ENCODE measurements at places on chromosomes 1 and 21.
A peak's percentile ranks its signal among the peaks of the same experiment; 100 is the strongest.

DNA sequence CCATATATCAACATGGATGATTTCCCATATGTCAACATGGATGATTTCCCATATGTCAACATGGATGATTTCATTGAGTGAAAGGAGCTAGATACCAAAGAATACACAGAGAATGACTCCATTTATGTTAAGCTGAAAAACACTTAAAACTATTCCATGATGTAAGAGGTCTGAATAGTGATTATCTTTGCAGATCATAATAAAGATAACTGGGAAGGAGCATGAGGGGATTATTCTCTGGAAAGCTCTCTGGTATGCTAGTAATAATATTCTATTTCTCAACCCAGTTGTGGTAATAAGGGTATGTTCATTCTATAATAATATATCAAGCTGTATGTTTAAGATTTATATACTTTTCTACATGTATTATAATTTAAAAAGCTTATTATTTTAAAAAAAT, 14.1 kb downstream of the SYNJ1 start:
- no peak for DNase-seq

- no peak for DNase-seq
Observed at GRCh38 chr1:35220976-35221375, 28.0 kb upstream of the SFPQ start.

- no peak for DNase-seq
Observed at GRCh38 chr1:69076631-69077030, 491.1 kb upstream of the LRRC7 start.

- no peak for DNase-seq
Observed at GRCh38 chr1:116159177-116159576, 48.0 kb downstream of the MAB21L3 start.

GRCh38 chr1:221439747-221440501, 302.0 kb downstream of the DUSP10 start:
- peak; percentile 73 for DNase-seq

- DNase-seq = no peak
Observed at GRCh38 chr1:125066385-125066784, 3881.6 kb downstream of the SRGAP2C start.

- no peak for DNase-seq
Observed at GRCh38 chr21:35478161-35479064, 429.3 kb upstream of the RUNX1 start.

DNA sequence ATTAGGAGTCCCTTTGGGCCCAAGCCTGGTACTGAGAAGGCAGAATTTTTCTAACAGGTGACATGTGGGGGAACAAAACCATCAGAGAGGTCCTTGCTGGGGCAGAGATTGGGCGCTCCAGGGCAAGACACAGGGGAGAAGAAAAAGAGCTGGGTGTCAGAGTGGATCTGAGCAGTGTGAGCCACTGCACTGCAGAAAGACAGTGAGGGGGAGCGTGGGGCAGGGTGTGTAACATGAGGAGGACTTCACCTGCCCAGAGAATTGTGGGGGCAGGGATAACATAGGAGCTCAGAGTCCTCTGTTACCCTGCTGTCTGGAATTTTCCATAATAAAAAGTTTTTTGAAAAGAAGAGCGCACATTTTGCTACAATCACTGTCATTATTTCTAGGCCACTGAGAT, 25.5 kb upstream of the CSF3R start:
- no peak for DNase-seq

- DNase-seq = no peak
Observed at GRCh38 chr21:37945036-37945435, 28.8 kb upstream of the KCNJ6 start.

DNA sequence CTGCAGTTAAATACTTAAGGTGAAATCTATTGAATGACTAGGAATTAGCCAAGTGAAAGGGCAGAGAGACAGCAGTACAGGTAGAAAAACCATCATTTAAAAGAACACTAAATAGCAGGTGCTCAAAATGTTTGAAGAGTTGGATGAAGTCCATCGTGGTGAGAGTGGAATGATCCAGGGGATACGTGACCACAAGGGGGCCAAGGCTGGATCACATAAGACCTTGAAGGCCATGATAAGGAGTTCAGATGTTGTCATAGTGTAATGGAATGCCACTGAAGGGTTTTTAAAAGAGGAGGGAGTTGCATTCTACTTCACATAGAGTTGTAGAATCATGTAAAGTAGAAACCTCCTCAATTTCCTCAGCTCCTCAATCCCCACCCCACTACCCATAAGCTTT, 34.8 kb upstream of the HOOK1 start:
- DNase-seq = no peak

DNA sequence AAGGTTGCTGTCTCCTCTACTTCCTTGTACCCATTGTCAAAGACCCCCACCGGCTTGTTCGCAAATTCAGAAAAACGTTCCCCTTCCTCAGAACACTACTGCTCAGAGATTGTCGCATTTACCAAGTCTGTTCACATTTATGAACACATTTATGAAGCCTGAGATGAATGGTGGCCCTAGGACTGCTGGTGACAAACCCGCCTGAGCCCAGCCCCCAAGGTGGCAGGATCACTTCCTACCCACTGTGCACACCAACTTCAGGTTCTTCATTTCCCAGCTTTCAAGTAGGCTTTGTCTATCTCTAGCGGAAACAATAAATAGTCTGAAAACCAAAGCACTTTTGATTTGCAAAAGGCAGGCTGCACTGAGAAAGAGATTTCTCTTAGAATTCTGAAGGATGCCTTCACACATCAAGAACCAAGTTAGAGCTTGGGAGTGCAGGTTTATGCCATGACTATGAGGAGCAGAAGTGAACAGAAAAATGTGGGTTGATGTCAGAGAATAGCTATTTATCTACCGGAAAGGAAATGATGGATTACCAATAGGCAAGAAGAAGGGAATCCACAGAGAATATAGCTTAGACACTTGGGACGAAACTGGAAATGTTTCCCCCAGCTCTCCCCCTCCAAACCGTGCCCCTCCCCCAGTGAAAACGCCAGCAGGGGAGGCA, 200.5 kb downstream of the TOMM20 start:
- DNase-seq = no peak

DNA sequence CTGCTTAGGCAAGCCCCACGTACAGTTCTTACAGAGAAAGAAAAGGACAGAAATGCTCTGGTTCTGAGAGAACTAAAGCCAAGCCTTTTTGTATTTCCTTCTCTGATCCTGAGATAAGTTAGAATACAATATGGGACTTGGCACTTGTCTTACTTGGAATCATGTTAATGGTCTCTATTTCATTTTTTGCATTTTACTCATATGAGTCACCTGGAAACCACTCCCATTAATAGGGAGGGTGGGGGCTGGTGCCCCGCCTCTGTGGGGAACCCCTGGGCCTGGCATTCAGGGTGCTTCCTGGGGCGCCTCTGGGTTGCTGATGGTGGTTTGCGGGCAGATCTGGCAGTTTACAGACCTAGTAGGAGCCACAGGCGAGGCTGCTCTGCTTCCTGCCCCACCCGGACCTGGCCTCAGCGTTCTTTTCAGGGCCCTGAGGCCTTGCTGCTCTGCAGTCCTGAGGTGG, 26.7 kb downstream of the TSPAN2 start:
- peak; percentile 86 for DNase-seq

- no peak for DNase-seq
Observed at GRCh38 chr1:91853397-91853796, 32.6 kb downstream of the TGFBR3 start.

DNA sequence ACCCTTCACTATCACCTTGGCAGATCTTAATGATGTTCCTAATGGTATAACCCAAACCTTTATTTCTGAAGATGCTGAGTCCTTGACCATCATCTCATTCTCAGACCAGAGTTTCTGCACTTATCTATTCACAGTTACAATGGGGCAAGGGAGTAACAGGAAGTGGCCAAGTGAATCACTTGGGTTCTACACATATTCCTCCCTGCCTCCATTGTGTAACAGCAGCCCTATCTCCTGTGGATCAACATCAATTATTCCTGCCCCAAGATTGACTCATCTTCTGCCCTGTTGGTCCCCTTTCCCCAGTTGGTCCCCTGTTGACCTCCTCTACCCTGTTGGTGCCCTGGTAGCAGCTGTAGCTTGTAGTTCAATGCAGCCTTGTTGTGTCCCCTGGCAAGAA, 10.3 kb upstream of the S100A7 start:
- no peak for DNase-seq

DNA sequence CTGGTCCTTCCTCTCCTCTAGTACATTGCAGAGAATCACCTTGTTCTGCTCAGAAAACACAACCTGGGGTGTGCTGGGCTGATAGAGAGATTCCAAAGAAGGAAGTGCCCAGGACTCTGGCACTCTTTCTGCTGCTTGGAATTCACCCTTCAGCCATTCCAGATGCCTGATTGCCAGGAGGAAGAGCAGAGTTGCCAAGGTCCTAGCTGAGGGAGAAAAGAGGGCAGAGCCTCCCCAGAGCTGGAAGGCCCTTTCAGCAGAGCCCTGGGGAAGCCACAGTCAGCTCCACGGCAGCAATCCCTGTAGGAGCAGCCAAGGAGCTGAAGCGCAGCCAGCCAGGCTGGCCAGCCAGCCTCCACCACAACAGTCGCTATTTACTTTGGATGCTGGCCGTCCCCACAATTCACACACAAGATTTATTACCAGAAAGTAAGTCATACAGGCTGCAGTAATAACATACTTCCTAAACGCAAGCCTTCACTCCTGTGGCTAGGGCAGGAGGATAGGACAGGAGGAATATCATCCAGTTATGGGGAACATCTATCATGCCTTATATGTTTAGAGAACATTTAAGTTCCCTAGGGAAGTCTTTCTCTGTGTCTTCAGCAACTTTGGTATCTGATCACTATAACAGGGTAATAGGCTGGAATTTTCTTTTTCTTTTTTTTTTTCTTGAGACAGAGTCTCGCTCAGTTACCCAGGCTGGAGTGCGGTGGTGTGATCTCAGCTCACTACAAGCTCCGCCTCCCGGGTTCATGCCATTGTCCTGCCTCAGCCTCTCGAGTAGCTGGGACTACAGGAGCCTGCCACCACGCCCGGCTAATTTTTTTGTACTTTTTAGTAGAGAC, 36.6 kb upstream of the SLC44A3 start:
- DNase-seq = no peak

- DNase-seq = no peak
Observed at GRCh38 chr1:234348964-234349363, 24.3 kb upstream of the COA6 start.

DNA sequence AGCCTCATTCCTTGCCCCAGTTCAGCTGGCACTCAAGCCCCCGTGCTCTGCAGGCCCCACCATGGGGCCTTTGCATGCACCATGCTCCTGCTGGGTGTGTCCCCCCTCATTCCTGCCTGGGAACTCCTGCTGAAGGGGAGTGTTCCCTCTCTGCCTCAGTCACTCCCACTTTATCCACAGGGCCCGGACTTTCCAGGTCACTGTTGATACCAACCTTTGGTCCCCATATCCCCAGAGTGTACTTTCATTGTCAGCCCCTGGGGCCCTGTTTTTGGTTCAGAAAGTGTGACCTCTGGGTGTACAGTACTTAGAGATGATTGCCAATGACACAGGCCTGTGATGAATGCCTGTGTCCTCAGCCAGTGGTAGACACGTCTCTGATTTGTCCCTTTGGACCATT, 2.9 kb downstream of the TTC22 start:
- DNase-seq = no peak

- DNase-seq = no peak
Observed at GRCh38 chr1:103492003-103492625, 33.4 kb upstream of the RNPC3 start.

DNA sequence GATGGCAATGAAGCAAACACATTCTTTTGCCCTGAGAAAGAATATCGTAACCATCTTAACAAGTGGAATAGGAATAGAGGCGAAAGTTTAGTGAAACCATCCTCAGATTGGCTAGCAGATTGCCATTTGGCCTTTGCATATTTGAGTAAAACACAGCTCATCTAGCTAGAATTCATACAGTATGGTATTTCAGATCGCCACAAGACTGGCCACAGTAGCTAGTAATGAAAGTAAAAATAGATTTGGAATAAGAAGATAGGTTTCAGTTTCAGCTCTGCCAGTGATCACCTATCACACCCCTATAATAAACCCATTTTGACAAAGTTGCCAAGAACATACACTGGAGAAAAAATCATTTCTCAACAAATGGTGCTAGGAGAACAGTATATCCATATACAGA, 294.9 kb downstream of the LRRIQ3 start:
- DNase-seq = no peak

- no peak for DNase-seq
Observed at GRCh38 chr1:206411321-206411720, 59.0 kb upstream of the IKBKE start.

DNA sequence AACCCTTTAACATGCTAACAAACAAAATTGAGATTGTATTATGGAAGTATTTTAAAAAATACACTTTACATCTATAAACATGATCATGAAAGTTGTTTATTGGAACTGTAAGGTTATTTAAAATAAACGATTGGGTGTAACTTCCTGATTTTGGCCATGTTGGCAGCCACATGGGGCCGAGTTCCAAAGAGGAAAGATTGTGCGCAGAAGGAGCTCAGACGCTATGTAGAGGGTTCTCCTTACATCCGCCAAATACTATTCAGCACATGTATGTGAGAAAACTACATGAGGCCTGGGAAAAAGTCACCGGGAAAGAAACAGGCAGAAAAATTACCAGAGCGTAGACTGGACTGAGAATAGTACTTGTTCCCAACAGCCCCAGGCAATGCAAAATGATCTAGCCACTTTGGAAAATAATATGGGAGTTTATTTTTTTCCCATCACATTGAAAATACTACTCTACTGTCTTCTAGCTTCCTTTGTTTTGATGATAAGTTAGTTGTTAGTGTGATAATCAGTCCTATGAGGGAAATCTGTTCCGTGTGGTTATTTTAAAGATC, 35.7 kb upstream of the B3GALT2 start:
- no peak for DNase-seq

DNA sequence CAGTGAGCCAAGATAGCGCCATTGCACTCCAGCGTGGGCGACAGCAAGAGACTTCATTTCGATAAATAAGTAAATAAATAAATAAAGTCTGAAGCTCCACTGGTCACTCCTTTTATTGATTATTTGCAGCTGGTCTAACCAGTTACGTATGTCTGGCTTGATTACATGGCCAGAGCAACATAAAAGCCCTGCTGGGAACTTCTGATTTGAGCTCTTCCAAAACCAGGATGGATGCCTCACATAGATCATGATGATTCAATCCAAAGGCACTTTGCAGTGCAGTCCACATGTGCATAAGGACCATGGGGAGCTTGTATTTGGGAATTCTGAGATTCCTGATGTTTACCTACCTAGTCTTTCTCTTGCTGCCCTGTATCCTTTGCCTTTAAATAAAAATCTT, 24.0 kb downstream of the NSUN4 start:
- DNase-seq = no peak

DNA sequence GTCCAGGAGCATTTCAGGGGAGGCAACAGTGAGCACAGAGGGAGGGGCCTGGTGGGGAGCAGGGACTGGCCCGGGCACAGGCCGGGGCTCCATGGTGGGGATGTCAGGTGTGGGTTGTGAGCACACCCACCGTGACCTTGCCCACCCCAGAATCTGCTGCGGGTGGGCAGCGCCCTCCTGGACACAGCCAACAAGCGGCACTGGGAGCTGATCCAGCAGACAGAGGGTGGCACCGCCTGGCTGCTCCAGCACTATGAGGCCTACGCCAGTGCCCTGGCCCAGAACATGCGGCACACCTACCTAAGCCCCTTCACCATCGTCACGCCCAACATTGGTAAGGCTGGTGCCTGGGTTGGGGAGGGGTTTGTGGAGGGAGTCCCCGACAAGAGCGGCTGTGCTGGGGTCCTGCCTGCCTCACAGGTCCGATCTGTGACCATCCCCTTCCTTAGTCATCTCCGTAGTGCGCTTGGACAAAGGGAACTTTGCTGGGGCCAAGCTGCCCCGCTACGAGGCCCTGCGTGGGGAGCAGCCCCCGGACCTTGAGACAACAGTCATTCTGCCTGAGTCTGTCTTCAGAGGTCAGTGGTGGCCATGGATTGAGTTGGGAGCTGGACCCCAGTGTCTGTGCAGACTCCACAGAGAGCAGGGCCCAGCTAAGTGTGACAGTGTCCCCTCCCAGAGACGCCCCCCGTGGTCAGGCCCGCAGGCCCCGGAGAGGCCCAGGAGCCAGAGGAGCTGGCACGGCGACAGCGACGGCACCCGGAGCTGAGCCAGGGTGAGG, 14.3 kb downstream of the PSRC1 start:
- no peak for DNase-seq

Measured in stimulated activated CD4-positive, alpha-beta T cell treated with anti-CD3 and anti-CD28 coated beads, Interleukin-4, amount 100 ng/mL, for 24 hours (primary cell).